ENCODE measurements at places on chromosomes 4 and X. TPM values are rescaled to one million over a fixed set of nuclear protein-coding genes. Genes with fewer than 3 reads are reported as not detected.
A peak's percentile ranks its signal among the peaks of the same experiment; 100 is the strongest.

Gene MGAT4D
- not detected for total RNA-seq

DNA sequence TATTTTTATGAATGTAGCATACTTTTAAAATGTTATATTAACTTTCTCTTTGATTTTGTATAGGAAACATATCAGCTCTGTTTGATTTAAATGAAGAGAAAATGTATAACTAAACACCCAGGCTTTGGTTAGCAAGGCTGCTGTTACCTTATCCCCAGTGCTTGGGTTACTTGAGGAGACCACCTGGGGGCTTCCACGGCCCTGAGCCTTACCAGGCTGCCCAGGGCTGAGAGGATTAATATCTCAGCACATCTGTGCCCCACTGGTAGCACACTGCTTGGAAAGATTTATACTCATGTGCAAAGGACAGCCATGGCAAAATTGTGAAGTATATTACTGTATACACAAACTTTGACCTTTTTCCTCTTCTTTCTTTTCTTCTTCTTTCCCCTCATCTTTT, 752.9 kb downstream of the RAPGEF2 start:
- no peak for DNase-seq

Gene DDX53
- total RNA-seq: not detected

DNA sequence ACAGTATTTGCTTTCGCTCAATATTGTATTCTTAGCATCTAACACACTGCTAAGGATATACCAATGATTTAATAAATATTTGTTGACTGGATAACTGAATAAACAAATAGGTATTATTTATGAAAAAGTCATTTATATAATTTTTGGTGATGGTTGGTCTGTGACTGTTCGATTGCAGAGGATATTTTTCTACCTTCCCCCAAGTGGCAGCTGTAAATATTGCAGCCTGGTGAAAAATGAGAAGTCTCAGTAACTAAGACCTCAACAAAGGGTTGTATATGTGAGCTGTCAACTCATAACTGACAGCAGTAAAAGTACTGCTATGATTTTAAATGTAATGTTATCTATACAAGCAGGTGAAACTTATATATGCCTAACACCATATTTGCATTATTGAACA, 36.0 kb downstream of the HTR2C start:
- no peak for DNase-seq

Gene POF1B
- not detected for total RNA-seq

GRCh38 chr4:38154681-38155588, 194.7 kb downstream of the PTTG2 start:
- peak; percentile 30 for DNase-seq

All from natural killer cell (primary cell).